ENCODE measurements at places on chromosomes 1 and 21.

DNA sequence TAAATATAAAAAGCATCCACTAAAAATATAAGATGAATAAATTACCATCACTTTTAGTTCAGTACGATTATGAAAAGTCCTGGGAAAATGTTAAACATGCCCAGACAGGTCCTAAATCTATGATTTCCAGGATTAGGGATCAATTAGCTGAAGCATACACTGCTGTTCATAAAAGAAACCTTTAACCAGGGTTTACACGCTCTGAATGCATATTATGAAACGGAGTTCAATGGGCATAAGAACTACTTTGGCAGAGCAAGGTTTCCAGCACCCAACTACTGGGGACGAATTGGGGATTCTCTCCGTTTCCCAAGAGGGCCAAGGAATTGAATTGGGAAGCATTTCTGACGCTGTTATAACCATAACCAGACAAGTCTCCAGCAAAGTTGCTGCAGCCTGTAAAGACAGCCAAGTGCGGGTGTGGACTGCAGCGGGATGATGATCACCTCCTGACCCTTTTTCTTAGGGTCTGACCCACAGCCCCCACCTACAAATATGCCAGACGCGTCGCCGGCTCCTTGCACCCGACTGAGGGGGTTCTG is 1.6 kb downstream of the SLC30A1 start:
- DNase-seq, result no peak

DNA sequence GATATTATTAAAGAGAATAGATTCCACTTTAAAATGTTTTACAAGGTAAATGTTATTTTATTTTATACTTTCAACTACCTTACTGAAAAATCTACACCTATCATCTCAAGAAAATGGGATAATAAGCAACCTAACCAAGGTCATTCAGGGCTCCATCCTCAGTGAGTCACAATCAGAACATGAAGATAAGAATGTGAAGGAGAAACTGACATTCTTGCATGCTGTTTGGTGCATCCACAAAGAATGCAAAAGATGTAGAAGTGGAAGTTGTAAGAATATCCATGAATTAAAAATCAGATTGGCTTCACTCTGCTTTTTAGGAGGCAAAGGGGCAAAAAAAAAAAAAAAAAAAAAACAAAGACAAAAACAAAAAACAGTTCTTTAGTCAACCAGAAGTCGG is 6.5 kb downstream of the WARS2 start:
- no peak for DNase-seq

GRCh38 chr1:167057241-167057688 is 32.9 kb downstream of the GPA33 start:
- no peak for DNase-seq

GRCh38 chr21:34707876-34708325 is 39.1 kb downstream of the CLIC6 start:
- no peak for DNase-seq

Data from stimulated activated CD4-positive, alpha-beta T cell treated with anti-CD3 and anti-CD28 coated beads, Interleukin-2, amount 100 ng/mL, for 4 hours (primary cell).